ENCODE measurements at places on chromosomes 16 and 17.
A peak's percentile ranks its signal among the peaks of the same experiment; 100 is the strongest.

GRCh38 chr17:74971842-74972106 is 785 bp downstream of the HID1 start:
- DNase-seq: no peak

- DNase-seq: no peak
Observed at GRCh38 chr17:4548721-4549531, 6.3 kb downstream of the MYBBP1A start.

- peak; percentile 39 for DNase-seq
Observed at GRCh38 chr17:74840989-74841666, 18.6 kb downstream of the GRIN2C start.

- DNase-seq: no peak
Observed at GRCh38 chr16:54928016-54928356, 2.7 kb upstream of the IRX5 start.

DNA sequence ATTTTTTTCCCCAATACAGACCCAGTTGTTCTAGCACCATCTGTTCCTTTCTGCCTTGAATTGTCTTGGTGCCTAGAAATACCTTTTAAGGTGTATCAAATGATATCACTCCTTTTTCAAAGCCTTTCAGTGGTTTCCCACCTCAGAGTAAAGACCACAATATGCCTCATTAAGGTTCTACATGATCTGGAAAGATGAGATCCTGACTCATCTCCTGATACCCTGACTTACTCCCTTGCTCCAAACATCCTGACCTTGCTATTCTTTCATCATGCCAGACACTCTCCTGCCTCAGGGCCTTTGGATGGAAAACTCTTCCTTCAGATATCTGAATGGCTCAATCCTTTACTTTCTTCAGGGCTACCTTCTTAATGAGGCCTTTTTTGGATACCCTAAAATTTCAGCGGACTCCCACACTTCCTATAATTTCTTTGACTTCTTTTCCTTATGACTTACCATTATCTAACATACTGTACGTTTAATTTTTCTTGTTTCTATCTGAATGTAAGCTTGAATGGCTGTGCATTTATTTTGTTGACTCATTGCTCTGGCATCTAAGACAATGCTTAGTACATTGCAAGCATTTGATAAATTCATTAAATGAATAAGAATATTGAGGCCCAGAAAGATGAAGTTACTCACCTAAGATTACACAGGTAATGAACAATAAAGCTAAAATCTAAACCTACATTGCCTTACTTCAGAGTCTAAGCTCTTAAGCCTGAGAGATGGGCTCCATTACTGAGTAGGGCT is 19.2 kb downstream of the FLOT2 start:
- no peak for DNase-seq

DNA sequence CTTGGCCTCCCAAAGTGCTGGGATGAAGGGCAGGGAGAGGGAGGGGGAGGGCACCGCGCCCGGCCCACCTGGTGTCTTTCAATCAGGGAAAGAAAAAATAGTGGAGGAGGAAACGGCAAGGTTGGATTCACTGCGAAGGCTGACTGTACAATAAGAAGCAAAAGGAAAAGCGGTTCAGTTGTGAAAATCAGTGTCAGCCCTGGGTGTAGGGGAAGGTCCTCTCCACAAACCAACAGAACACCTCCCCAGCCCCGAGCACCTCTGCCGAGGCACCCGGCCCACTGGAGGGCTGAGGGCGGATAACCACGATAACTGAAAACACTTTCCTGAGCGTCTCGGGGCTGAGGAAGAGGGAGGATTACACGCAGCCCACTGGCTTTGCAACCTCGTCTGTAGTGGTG is 1.4 kb upstream of the SPG7 start:
- DNase-seq: no peak

- no peak for DNase-seq
Observed at GRCh38 chr17:2481760-2482159, 29.9 kb downstream of the METTL16 start.

- peak; percentile 82 for DNase-seq
Observed at GRCh38 chr16:22424161-22424937, 49.9 kb upstream of the CDR2 start.

- DNase-seq: peak; percentile 76
Observed at GRCh38 chr17:38415250-38416194, 12.7 kb upstream of the ARHGAP23 start.

GRCh38 chr17:81966343-81967243 is 5.6 kb upstream of the NOTUM start:
- peak; percentile 66 for DNase-seq

GRCh38 chr17:17416400-17417360 is 60.1 kb upstream of the MED9 start:
- peak; percentile 79 for DNase-seq

DNA sequence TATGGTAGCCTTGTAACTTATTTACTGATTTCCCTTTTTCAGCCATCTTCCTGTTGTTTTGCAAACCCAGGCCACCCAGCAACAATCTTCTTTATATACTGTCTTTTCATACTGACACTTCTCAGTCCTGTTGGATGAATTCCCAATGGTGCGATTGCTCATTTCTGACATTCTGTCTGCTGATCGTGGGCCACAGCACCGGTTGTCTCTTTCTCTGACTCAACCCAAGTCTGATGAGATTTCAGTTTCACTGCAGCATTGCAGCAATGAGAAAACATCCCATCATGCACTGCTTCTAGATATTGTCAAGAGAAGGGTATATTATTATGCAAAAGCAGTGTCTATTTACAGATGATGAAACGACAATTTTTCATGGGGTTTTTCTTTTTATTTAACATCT is 349.2 kb upstream of the HSBP1 start:
- peak; percentile 64 for DNase-seq

DNA sequence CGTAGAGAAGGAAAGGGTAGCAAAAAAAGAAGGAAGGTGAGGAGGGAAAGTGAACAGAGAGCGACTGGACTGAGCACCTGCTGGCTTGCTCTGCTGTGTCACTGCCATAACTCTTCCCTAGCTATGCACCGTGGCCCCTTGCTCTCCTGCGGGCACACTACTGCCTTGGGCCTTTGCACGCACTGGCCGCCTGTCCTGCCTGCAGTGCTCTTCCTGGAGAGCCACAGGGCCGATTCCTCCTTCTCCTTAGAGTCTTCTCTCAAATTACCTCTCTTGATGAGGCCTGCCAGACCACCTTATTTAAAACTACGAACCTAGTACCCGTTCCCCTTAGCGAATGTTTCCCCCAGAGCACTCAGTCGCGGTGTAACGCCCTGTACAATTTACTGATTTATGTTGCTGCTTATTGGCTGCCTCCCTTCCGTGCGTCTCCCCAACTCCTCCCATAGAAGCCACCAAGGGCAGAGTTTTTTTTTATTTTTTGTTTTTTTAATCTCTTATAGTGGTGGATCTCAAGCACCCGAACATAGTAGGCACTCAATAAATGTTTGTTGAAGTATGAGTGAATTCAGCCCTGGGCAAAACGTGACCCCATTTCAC is 70.3 kb downstream of the RAI1 start:
- DNase-seq: no peak

DNA sequence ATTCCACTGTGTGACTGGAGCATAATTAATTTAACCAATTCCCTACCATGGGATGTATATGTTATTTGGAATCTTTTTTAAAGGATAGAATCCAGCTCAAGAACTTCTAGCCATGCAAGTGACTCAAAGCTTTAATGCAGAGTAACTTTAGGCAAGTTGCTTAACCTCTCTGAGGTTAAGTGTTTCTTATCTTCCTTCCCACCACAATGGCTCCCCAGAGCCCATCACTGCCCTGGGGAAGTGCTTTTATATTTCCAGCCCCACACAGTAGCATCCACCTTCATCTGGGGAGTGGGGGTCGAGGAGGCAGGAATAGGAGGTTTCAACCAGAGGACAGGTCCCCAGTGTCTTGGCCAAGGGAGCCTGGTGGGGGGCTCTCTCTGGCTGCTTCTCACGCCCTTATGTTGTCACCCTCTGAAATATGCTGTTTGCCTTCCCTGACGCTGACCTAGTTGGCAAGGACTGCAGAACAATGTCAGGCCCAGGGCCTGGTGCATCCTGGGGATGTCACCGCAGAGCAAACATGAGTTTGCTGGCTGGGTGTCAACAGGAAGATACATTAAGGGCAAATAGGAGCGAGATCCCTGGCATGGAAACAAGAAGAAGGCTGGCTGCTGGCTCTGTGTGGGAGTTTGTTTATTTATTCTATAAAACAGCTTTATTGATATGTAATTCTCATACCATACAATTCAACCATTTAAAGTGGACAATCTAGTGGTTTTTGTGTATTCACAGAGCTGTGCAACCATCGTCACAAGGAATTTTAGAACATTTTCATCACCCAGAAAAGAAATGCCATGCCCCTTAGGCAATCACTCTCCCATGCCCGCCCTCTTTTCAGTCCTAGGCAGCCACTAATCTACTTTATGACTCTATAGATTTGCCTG is 46.6 kb upstream of the WSB1 start:
- peak; percentile 42 for DNase-seq

- no peak for DNase-seq
Observed at GRCh38 chr17:40632216-40632615, 15.4 kb downstream of the SMARCE1 start.

- DNase-seq: no peak
Observed at GRCh38 chr17:34220752-34221395, 34.2 kb upstream of the CCL2 start.

- DNase-seq: peak; percentile 31
Observed at GRCh38 chr17:72700226-72700625, 392.3 kb downstream of the SLC39A11 start.

DNA sequence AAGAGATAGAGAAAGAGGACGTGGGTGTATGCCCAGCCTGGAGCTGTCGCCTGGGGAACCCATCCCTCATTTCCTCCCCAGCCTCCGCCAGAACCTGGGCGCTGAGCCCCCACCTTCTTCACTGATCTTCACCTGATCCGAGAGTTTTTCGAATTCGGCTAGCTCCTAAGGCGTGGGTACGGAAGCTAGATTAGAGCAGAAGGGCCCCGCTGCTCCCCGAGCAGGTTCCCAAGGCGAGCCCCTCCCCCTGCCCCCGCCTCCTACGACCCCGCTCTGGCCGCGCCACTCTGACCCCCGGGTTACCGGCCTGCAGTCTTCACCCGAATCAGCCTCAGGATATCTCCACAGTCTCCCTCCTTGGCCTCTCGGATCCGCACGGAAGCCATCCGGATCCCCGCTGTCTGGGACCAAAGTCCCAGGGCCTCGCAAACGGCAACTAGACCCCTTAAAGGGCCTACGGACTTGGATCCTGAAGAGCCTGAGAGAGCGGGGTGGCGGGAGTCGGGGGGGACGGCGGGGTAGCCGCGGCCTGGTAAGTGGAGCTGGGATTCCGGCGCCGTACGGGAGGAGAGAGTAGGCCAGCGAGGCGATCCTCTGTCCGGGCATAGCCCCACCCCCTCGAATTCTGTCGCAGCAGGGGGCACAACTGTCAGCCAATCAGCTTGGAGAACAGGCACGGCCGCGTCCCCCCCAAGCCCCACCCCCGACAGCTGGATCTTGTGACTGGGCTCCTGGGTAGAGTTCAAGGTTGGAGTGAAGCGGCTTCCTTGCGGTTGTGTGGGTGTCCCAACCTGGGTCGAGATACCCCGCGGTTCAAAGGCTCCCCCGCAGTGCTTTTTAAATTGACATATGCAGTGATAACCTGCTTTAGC is at the start of gene SAT2:
Gene SAT2, minus strand, starts transcription at position 572 of the 872 bp plus-strand sequence. Its CDS starts 186 bp downstream, at position 386.
- DNase-seq: peak; percentile 93

GRCh38 chr16:66851166-66851964 is 7.2 kb downstream of the CA7 start:
- DNase-seq: no peak

DNA sequence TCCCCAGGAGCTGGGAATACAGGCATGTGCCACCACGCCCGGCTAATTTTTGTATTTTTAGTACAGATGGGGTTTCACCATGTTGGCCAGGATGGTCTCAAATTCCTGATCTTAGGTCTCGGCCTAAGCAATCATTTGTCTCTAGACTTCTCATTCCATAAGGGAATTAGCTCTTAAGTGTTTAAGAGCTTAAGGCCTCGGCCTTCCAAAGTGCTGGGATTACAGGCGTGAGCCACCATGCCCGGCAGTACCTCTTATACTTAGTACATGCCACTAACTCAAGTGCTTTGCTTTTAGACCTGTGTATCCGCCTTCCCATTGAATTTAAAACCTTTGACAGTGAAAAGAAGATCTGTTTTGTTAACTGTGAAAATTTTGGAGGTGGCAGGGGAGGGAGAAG is 16.6 kb upstream of the IL21R start:
- no peak for DNase-seq

- no peak for DNase-seq
Observed at GRCh38 chr17:79803997-79804855, 7.3 kb upstream of the CBX8 start.

- DNase-seq: no peak
Observed at GRCh38 chr16:2036200-2036966, 9.7 kb downstream of the NHERF2 start.

DNA sequence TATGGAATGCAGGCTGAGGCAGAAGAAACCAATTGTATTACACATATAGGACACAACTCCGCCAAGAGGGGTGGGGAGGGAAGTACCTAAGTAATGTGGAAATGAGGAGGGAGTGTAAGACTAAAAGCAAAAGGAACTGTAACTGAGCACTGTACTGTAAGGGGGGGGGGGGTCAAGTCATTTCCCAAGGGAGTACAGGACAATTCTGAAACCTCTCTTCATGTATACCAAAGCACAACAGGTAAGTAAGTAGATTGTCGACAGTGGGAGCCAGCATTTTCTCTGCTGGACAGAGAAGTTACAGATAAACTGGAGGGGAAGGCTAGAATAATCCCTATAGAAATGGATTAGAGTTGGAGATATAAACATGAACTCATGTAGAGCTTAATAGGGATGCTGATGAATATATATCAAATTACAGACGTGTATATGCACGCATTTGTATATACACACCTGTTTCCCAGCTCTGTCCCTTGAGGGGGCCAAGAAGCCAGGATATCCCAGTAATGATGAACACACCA is 6.4 kb downstream of the USP22 start:
- DNase-seq: no peak

DNA sequence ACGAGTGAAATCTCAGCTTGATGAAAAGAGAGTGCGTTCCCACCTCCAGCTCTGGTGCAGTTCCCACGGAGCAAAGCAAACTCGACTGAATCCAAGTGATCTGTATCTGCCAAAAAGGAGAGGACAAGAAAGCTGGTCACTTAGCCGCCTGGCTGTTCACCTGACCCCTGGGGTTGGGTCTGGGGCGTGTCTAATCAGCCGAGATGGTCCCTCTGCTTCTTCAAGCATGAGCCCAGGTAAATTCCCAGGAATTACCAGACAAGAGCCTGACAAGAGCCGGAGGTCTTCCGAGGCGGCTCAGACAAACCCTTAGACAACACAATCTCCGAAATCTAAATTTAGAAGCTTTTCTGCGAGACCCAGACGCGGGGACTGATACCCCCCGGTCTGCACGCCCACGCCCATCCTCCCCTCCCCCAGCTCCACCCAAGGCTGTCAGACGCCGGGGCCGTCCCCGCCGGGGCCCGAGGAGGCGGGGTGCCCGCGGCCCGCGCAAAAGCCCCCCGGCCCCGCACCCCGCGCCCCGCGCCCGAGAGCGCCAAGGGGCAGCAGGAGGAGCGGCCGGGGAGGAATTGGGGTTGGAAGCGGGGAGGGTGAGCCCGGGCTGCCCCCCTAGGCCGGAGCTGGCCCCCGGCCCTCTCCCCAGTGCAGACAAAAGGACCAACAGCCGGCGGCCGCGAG is 674 bp downstream of the ZNF821 start:
- peak; percentile 8 for DNase-seq

- DNase-seq: no peak
Observed at GRCh38 chr17:55664287-55664686, 58.4 kb downstream of the TMEM100 start.
